Thyroid gland (tissue), 4 donors: ENCODE measurements at places on chromosomes 12 and 14.

GRCh38 chr12:6200256-6201212 is at the start of gene CD9:
Gene CD9 (plus strand): TSS chr12:6200400. CDS start chr12:6200500, 100 bp downstream.
- DNase-seq = peak; percentile 83

DNA sequence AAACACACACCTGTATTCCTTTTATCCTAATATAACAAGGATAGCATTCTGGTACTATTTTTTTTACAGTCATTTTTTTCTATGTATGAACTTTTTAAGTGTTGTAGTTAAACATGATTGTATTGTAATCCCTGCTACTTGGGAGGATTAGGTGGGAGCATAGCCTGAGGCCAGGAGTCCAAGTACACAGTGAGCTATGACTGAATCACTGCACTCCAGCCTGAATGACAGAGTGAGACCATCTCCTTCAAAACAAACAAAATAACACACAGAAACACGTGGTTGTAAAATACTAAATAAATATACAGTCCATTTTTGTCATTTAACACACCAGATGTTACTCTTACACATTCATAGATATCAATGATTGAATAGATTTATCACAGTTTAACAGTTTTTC is 56.9 kb downstream of the MAP4K5 start:
- no peak for DNase-seq

DNA sequence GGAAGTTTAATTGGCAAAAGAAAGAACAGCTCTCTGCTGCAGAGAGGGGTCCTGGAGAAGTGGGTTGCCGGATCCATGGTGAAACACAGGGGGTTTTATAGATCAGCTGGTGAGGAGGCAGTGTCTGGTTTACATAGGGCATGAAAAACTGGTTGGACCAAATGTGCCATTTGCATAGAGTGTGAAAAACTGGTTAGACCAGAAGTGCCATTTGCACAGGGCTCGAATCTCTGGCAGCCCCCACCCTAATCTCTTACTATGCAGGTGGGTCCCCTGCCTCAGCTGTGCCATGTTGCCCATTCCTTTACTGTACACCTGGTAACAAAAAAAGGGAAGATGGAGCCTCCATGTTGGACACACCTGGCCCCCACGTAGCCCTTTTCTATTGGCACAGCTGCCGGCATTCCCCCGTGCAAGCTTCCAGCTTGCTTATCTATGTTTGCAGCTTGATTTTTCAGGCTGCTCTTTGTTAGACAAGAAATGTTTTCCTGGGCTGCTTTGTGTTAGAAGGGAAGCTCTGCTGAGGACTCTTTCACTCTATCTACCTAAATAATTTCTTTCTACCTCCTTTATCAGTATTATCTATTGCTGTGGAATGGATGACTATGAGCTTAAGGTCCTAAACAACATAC is 61.1 kb upstream of the TMEM132D start:
- no peak for DNase-seq

GRCh38 chr14:76917158-76917596 is 91.0 kb downstream of the LRRC74A start:
- peak; percentile 63 for DNase-seq

- DNase-seq = no peak
Measured at GRCh38 chr12:62737615-62738014, 197.3 kb downstream of the PPM1H start.

DNA sequence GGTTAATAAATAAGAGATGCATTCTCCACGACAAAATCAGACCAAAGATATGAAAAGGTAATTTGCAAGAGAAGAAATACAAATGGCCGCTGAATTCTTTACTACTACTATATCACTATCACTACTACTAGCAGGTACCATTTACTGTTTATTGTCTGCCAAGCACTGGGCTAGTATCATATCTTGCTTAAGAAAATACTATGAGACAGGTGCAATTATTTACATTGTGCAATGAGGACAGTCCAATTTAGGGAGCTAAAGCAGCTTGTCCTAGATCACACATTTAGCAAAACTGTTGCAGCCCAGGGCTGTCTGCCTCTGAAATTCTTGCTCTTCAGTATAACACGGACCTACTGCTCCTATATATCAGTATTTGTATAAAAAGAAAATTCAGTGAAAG is 52.8 kb downstream of the CRADD start:
- DNase-seq = no peak

DNA sequence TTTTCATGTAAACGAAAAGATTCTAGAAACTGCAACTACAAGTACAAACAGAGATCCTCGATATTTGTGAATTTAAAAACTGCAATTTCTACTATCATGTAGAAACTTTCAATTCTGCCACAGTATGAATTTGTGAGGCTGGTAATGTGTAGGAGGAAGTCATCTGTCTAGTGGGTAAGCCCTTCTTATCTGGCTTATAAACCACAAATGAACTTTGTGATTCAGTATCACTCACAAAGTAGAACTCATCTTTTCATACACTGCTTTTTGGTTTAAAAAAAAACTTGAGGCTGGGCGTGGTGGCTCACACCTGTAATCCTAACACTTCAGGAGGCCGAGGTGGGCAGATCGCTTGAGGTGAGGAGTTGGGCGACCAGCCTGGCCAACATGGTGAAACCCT is 20.7 kb downstream of the GTF2A1 start:
- no peak for DNase-seq

DNA sequence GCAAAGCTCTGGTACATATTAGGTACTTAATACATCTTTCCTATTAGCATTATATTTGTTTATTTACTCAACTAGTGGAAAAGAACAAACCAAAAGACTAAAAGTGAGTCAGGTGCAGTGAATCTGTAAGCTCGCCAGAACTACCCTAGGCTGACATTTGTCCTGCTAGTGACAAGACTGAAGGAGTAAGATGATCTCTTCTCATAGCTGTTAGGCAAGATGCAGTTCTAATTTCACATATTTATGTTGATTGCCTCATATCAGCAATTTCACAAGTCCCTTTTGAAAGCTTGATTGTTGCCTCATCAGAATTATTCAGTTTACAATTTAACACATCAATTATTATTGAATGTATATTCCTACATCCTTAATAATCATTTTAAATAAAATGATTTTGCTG is 293.0 kb upstream of the NAV3 start:
- no peak for DNase-seq

DNA sequence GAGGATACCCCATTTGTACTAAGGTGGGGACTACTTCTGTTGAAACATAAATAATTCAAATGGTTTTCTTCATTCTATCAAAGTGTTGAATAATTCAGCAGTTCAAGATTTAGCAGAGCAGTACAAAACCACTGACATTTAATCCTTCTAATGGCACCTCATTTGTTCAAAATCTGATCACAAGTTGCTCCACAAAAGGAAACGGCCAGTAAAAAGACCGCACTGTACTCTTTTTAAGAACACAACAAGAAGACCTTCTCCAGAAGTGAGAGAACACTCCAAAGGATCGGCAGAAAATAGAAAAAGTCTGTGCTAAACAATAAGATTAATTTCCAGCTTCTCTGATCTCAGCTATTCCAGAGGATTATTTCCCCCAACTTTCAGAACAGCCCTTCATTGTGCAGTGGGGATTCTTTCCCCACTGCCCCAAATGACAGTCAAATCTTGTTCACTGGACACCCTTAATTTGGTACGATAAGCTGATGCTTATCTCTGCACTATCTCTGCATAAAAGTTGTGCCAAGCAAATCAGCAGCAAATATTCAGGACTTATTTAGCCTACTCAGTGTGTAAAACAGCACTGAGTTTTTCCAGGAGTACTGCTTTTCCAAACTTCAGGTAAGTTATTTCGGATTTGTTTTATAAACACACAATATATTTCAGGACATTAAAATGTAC is 5.2 kb downstream of the MPHOSPH9 start:
- no peak for DNase-seq

GRCh38 chr14:51917193-51917592 is 56.8 kb downstream of the GNG2 start:
- no peak for DNase-seq

GRCh38 chr12:100017056-100017455 is 32.3 kb upstream of the ANKS1B start:
- no peak for DNase-seq

DNA sequence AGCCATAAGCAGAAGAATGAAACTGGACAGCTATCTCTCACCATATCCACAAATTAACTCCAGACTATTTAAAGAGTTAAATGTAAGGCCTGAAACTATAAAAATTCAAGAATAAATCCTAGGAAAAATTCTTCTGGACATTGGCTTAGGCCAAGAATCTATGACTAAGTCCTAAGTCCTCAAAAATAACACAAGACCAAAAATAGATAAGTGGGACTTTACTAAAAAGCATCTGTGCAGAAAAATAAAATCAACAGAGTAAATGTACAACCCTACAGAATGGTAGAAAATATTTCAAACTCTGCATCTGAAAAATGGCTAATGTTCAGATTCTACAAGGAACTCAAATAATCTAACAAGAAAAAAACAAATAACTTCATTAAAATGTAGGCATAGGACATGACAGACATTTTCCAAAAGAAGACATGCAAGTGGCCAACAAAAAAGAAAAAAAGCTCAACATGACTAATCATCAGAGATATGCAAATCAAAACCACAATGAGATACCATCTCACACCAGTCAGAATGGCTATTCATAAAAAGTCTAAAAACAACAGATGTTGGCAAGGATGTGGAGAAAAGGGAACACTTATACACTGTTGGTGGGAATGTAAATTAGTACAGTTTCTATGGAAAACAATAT is 61.0 kb upstream of the PPFIA2 start:
- no peak for DNase-seq
